ENCODE measurements at places on chromosomes 6 and 20.

GRCh38 chr20:48285656-48286055 lies 500.4 kb upstream of the SULF2 start:
- no peak for DNase-seq

- DNase-seq, result no peak
These were observed 56.7 kb upstream of the TOX2 start for GRCh38 chr20:43857932-43858331.

GRCh38 chr6:163648868-163649267 lies 234.3 kb downstream of the QKI start:
- no peak for DNase-seq

DNA sequence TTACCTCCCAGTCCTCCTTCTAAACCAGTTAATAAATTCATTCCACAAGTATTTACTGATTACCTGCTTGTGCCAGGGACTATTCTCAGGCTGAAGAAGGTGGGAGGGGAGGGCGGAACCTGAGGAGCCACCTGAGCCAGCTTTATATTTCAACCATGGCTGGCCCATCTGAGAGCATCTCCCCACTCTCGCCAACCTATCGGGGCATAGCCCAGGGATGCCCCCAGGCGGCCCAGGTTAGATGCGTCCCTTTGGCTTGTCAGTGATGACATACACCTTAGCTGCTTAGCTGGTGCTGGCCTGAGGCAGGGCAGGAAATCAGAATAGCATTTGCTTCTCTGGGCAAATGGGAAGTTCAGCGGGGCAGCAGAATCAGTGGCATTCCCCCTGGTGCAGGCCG lies 4.9 kb upstream of the AAR2 start:
- DNase-seq, result no peak

DNA sequence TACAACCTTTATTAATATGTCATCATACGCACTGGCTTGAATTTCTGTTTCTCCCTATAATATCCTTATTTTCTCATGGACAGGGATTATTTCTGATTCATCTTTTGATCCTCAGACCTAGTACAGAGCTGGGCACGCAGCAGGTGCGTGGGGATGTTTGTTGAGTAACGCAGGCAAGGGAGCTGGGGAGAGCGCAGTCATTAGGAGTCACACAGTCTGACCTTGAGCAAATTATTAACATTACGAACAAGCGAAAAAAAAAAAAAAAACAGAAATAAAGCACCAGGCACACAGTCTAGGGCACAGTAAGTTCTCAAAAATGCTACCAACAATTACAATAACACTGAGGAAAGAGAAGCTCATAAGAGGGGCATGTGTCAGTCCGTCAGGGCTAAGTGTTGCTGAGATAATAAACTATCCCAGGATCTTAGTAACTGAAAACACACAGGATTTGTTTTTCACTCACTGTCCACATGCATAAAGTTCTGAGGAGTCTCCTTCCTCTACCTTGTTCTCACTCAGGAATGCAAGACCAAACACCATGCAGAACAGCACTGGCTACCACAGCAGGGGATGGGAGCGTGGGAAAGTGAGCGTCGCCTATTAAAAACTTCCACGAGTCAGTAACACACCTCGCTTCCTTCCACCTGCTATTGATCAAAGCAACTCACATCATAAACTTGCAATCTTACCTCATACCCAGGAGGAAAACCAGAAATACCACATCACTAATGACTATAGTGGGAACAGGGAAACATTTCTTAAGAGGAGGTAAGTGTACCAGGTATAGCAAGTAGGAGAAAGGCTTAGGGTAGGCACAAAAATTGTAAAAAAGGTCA lies 56.9 kb downstream of the PDE10A start:
- no peak for DNase-seq

- no peak for DNase-seq
These were observed 103.9 kb downstream of the OLIG3 start for GRCh38 chr6:137390334-137390733.
